Posterior vena cava (tissue), 2 donors: ENCODE measurements at places on chromosomes 2 and 18. TPM values are rescaled to one million over a fixed set of nuclear protein-coding genes. Genes with fewer than 3 reads are reported as not detected.
A peak's percentile ranks its signal among the peaks of the same experiment; 100 is the strongest.

DNA sequence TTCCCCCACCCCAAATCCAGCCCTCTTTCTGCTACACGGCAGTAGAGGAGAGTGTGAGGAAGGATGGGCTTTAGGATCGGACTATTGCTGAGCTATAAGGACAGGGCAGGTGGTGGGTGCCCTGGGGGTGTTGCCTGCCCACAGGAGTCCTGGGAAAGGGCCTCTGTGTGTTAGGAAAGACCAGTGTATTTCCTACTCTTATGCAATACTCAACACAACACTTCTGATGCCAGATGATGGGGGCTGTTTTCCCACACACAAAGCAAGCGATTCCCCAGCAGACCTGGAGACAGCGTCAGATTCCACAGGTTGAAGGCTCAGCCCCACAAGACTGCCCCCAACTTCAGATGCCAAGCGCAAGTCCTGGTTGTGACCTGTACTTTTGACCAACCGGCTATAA is 91.0 kb upstream of the LCLAT1 start:
- DNase-seq = no peak

- no peak for DNase-seq
These were observed 230.4 kb downstream of the IKZF2 start for GRCh38 chr2:212921061-212921460.

GRCh38 chr2:202147775-202148174 is 74.7 kb downstream of the KIAA2012 start:
- DNase-seq = no peak

DNA sequence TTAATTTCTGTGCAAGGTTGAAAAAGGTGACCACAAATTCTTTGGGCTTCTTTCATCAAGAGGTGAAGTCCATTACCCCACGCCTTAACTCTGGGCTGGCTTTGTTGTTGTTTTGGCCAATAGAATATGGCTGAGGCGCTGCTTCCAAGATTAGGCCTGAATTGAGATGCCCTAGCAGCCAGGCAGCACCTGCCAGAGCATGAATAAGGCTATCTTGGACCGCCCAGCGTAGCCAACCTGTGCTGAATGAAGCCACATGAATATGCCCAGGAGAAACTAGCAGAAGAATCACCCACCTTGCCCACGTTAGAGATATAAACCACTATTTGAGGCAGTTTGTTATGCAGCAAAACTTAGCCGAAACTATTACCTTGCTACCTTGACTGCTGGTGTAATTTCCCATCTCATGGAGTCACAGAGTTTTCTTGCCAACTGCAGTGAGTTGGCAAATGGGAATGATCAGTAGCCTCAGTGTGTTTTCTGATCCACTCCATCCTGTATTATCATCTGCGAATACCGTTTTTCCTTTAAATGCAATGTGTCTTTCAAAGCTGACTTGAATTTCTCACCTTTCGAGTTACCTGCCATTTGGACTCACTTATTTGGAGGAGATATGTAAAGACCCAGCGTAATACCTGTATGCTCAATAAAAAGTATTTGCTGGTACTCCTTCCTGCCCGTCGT is 679 bp downstream of the TSGA10 start:
- no peak for DNase-seq

GRCh38 chr2:176774766-176775451 is 437.7 kb upstream of the HNRNPA3 start:
- DNase-seq = no peak

DNA sequence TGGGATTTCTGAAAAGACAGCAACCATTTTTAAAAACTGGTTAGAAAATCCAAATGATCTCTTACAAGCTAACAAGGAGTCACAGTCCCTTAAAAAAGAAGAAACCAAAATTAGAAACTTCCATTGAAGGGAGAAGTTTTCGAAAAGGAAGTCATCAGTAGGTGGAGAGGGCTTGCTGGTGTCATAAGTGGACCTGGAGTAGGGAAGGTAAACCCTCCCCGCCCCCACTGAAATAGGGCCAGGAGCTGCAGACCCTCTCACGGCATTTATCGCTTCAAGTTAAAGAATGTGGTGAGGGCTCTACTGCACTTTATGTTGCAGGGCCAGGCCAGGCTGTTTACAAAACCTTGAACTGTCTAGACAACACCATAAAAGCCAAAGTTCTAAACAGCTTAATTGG is 2.9 kb downstream of the HOXD11 start:
- DNase-seq = no peak

DNA sequence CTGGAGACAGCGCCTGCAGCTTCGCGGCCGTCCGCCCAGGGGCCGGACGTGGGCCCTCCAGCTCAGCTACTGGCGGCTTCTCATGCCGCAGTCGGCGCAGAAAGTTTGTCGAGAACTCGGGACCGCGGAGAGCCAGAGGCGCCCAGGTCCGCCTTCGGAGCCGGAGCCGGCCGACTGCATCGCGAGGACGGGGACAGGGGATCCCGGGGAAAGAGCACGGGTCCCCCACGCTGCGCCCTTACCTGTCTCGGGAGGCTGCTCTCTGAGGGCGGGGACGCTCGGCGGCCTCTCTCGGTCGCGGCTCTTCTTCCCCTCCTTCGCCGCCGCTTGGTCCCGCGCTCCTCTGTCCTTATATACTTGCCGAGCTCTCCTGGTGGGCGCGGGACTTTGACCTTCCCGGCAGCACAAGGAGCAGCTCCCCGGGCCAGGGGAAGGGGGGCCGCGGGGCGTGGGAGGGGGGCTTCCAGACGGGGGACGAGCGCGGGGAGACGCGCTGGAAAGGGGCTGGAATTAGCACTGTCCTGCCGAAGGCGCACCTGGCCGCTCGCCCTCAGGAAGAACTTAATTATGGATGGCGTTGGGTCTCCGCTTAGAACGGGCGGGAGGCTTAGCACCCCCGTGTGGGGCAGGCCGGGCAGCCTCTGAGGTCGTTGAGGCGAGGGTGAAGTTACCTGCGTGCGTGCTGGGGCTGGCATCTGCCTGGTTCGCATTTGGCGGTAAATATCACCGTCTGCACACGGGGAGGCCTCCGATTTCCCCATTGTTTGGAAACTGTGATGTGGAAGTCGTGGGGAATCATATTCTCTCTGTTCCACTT is at the start of gene POMC:
Gene POMC (minus strand): TSS at position 325 of the 817 bp plus-strand sequence. CDS start 3,808 bp downstream, outside the sequence.
- peak; percentile 76 for DNase-seq

- no peak for DNase-seq
These were observed 580.7 kb downstream of the DCC start for GRCh38 chr18:52920665-52921064.

Gene ACVR1C
- total RNA-seq = 0.52 TPM
